ENCODE measurements at places on chromosomes 2 and 18. TPM values are rescaled to one million over a fixed set of nuclear protein-coding genes. Genes with fewer than 3 reads are reported as not detected.
A peak's percentile ranks its signal among the peaks of the same experiment; 100 is the strongest.

- H3K27ac ChIP-seq: no peak overlapping the region
- DNase-seq: no peak
- no peaks in the 10 kb centered on the region for H3K36me3 ChIP-seq
- H3K27me3 ChIP-seq: no peaks in the 10 kb centered on the region
Measured at GRCh38 chr2:36453652-36454051, 98.1 kb downstream of the CRIM1 start.

TMEM247 gene
- total RNA-seq: not detected

GRCh38 chr2:173223871-173224270, 130.8 kb upstream of the CDCA7 start:
- H3K27ac ChIP-seq: no peak overlapping the region
- no peak overlapping the region for H3K4me3 ChIP-seq
- DNase-seq: no peak
- H3K27me3 ChIP-seq: no peaks in the 10 kb centered on the region
- H3K4me1 ChIP-seq: no peaks in the 10 kb centered on the region

- no peak overlapping the region for H3K4me3 ChIP-seq
- H3K4me1 ChIP-seq: no peaks in the 10 kb centered on the region
- no peaks in the 10 kb centered on the region for H3K36me3 ChIP-seq
- H3K27me3 ChIP-seq: no peaks in the 10 kb centered on the region
Measured at GRCh38 chr2:193891023-193891422, 1696.3 kb upstream of the TMEFF2 start.

SH2D6 gene
- total RNA-seq: 2.7 TPM

CCDC74B gene
- 3.2 TPM for total RNA-seq

DNA sequence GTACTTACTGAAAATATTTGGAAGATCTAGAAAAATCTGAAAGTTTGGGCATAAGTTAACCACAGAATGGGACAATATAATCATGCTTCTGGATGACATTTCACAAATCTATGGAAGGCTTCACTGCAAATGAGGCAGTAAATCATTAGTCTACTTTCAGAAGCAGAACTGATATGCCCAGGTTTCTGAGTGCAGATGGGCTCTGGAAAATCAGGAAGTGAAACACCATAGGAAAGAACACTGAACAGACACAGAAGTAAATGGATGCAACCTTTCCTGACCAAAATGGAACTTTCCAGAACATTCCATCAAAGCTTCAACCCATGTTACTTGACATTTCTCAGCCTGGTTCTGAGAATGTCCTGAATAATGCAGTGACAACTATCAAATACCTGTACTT, 55.1 kb downstream of the KCNG3 start:
- no peak for DNase-seq
- no peaks in the 10 kb centered on the region for H3K27me3 ChIP-seq
- H3K4me1 ChIP-seq: peaks cover 7% of the 10 kb centered on the region
- no peak overlapping the region for H3K4me3 ChIP-seq

SCYGR4 gene
- not detected for total RNA-seq

DNA sequence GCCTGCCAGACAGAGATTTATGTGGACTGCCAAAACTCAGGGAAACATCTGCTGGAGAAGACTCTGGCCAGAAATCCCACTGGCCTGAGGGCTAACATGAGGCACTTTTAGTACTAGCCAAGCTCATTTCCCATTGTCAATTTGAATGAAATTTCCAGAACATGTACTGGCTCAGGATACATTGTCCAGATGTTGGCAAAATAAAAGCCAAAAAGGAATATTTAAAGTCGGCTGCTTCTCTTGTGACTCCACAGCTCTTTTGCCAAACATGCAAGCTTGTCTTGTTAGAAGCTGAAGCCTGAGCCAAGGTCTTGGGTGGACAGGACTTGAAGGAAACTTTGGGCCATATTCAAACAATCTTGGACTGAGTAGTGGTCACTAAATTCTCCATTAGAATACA, 215.5 kb downstream of the NCKAP5 start:
- H3K36me3 ChIP-seq: no peaks in the 10 kb centered on the region
- H3K27ac ChIP-seq: no peak overlapping the region
- no peaks in the 10 kb centered on the region for H3K4me1 ChIP-seq
- no peaks in the 10 kb centered on the region for H3K27me3 ChIP-seq

UGT1A8 gene
- not detected for total RNA-seq

- peak overlapping the region; percentile 79 for H3K4me3 ChIP-seq
- peak overlapping the region; percentile 95 for H3K27ac ChIP-seq
- peaks cover 28% of the 10 kb centered on the region for H3K4me1 ChIP-seq
- H3K36me3 ChIP-seq: no peaks in the 10 kb centered on the region
- no peaks in the 10 kb centered on the region for H3K27me3 ChIP-seq
Measured at GRCh38 chr2:38602136-38602731, 494 bp downstream of the HNRNPLL start.

GRCh38 chr2:26298286-26298637, 47.7 kb upstream of the SELENOI start:
- H3K4me3 ChIP-seq: no peak overlapping the region
- no peak for DNase-seq
- no peaks in the 10 kb centered on the region for H3K27me3 ChIP-seq
- H3K4me1 ChIP-seq: peaks cover 15% of the 10 kb centered on the region

DNA sequence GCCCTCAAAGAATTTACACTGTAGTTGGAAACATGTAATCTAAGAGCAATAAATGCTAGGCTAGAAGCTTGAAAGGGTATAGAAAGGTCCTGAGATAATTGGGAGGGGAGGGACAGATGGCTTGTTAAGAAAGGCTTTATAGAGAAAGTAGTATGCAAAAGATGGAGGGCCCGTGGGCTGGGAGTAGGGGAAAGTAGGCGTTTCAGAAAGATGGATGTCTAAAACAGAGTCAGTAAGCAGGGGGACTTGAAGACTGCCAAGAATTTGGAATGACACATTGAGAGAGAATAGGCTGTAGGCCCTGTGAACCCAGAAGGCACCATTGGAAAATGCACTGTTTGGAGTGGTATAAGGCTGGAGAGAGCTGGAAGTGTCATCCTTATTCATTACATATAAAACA, 822 bp downstream of the PSMG2 start:
- no peaks in the 10 kb centered on the region for H3K27me3 ChIP-seq
- peak overlapping the region; percentile 95 for H3K27ac ChIP-seq
- H3K4me1 ChIP-seq: peaks cover 24% of the 10 kb centered on the region
- H3K4me3 ChIP-seq: peak overlapping the region; percentile 98
- peaks cover 14% of the 10 kb centered on the region for H3K36me3 ChIP-seq
- DNase-seq: no peak
